T-helper 9 cell (primary cell): ENCODE measurements at places on chromosomes 3 and 15.

DNA sequence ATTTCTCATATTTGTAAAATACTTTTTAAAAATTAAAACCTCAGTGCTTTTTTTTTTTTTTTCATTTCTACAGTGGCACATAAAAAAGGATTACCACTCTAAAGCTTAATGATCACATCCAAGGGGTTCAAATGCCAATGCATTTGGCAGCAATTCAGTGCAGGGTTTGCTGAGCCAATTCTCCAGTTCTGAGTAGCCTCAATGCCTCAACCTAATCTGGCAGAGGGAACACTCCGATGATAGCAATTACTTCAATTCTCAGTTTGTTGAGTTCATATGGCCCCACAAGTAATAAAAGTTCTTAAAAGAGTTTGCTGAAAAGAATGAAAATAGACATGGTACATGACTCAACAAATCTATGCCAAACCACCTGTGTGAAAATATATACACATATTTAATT is 79.3 kb upstream of the RBMS3 start:
- DNase-seq, result no peak

DNA sequence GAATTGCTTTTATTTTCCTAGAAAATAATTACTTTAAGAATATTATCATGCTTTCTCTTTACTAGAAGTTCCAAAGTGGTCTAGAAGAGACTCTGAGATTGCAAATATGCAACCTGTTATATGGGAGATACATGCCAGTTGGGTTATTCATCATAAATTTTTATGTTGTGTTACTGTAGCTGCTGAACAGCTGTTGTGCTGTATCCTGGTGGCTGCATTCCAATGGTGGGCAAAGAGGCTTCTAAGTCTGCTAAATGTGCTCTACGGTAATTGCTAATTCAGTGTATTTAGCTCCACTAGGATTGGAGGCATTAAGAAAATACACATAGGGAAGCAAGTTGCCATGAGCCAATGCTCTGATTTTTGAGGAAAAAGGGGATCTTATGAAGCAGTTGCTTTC is 409.0 kb downstream of the TUSC7 start:
- no peak for DNase-seq

DNA sequence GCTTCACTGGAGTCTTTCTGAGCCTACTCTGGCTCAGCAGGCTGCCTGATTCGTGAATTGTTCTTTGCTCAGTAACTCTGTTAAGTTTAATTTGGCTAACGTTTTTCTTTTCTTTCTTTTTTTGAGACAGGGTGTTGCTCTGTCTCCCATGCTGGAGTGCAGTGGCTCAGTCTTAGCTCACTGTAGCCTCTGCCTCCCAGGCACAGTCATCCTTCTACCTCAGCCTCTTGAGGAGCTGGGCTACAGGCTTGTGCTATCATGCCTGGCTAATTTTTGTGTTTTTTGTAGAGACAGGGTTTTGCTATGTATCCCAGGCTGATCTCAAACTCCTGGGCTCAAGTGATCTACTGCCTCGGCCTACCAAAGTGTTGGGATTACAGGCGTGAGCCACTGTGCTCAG is 165.0 kb downstream of the PEX5L start:
- no peak for DNase-seq

DNA sequence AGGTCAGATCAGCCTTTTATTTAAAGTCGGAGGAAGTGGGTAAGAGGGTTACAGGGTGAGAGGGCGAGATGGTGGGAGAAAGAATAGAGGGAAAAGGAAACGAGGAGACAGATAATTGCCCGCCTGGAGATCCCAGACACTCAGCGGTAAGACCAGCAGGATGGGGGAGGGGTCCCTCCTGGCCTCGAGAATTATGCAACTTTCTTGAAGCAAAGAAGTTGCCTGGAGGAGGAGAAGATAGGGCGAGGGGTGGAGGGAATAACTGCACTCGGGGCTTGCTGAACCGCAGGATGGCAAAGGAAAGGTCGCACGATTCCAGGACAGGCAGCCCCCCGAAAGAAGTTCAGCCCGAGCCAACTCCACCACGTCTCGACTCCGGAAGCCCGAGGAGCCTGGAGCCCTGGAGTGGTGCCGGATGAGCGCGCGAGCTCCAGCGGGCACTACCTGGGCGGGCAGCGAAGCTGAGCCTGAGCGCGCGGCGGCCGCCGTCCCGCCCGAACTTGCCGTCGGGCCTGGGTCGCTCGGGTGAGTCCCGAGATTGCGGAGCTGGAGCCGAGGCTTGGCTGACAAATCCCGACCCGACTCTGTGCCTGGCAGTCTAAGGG is 402 bp downstream of the WWTR1 start:
- DNase-seq, result no peak

DNA sequence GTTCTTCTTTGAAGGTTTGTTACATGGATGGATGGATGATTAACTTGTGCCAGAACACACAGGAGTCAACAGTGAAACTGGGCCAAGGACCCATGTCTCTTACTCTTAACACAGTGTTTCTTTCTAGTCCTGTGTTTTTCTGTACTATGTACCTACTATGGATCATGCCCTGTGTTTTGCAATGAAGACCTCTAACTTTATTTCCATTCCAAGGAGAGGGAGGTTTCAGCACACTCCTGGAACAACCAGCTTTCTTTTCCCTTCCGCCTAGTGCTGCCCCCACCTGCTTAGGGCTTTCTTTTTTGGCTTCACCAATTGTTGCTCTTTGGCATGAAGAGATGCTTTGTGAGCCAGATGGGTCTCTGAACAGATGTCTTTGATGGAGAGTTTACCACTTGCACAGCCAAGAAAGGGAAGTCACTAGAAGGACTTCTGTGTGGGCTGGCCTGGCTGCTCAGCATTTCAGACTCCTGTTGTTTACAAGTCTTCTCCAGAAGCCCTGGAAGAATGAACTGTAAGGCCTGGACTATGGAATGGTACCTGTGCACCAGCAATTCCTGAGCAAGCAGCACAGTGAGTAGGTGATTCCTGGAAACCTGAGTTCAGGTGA is 44.5 kb downstream of the SNAPC5 start:
- no peak for DNase-seq

GRCh38 chr3:127613406-127613805 is 15.2 kb downstream of the MCM2 start:
- DNase-seq, result no peak

- DNase-seq, result no peak
These were observed 490.8 kb downstream of the CNTN4 start for GRCh38 chr3:2589336-2589969.

DNA sequence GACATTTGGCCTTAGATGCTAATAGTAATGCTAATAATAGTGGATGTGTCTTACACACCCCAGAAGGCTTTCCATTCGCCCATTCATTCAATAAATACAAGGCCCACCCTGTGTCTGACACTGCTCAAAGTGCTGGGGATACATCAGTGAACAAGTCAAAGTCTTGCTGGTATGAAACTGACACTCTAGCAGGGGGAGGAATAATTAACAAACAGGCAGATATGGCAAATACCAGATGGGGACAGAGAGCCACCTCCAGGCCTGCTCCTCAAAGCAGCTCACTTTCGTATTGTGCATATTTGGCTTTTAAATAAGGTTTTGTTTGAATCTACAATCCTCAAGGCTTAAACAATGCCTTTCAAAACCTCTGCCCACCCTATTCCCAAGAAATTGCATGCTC is 28.3 kb upstream of the LYZL4 start:
- DNase-seq, result no peak

- no peak for DNase-seq
These were observed 255.1 kb upstream of the WNT5A start for GRCh38 chr3:55742022-55742831.

- peak; percentile 28 for DNase-seq
These were observed at the start of gene DVL3 for GRCh38 chr3:184154885-184155643. DVL3 (plus strand) TSS chr3:184155377; CDS start chr3:184155636, 259 bp downstream.

DNA sequence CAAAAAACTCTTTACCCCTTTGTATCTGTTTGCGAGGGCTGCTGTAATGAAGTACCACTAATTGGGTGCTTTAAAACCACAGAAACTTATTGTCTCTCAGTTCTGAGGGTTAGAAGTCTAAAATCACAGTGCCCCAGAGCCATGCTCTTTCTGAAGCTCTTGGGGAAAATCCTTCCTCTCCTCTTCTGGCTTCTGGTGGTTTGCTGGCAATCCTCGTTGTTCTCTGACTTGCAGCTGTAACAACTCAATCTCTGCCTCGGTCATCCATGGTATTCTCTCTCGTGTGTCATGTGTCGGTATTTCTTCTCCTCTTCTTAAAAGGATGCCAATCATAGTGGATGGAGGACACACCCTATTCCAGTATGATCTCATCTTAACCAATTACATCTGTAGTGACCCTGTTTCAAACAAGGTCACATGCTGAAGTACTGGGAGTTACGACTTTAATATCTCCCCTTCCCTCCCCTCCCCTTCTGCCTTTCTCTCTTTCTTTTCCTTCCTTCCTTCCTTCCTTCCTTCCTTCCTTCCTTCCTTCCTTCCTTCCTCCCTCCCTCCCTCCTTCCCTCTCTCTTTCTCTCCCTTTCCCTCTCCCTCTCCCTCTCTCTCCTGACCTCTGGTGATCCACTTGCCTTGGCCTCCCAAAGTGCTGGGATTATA is 6.5 kb upstream of the ARL8B start:
- DNase-seq, result no peak

DNA sequence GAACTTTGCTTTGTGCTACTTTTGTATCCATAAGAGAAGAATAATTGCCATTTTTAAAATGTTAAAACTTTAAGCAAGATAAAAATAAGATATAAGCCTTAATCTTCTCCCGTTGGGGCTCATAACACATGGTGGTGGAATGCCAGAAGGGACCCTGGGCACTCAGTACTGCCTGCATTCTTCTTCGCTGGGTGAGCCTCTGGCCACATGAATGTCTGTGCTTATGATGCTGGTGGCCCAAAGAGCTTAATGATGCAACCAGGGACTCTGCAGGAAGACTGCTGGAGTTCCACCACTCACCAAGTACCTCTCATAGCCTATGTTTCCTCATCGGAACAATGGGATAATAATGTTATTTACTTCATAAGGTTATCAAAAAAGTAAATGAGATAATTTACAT is 103.6 kb downstream of the ERC2 start:
- DNase-seq, result no peak

DNA sequence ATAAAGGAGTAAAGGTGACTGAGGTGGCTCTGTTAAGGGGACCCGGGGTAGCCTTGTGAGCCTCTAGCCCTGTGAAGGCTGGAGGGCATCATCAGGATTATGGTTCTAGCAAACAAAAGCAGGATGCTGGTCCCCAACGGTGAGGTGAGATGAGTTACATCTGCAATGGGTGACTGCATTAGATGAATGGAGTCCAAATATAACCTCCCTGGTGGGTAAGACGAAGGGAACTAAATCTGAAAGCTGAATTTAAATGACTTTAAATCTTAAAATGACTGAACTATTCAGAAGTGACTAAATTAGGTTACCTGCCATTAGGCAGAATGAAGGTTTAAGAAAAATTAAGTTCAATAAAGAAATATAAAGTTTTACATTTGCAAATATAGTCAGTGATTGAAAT is 4.6 kb upstream of the HLTF start:
- DNase-seq, result no peak

DNA sequence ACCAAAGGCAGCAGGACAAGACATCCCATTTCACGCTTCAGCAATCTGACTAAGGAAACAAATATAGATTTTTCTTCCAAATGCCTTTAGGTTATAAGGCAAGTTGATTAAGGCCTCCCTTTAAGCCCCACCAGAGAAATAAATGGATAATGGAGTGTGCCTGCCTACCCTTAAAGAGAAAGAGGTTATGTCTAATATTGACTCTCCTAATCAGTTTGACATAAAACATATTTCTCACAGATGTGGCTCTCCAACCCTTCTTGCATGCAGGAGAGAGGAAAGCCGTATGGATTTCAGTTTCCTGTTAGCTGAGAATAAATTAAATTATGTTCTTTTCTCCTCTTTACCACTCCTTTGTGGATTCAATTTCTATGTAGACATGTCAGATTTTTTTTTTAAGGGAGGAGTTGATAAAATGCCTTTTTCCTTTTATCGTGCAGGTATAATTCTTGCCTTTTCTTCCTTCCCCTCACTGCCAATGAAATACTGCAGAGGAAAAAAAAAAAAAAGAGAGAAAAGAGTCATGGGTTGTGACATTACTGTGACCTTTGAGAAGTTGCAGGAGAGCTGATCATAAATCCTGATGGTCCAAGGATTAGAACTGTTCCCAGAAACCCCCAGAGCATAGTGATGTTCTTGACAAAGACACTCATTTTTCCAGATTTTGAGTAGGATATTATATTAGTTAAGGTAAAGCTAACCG is 355.3 kb upstream of the SLCO3A1 start:
- DNase-seq, result no peak

- no peak for DNase-seq
These were observed 54.7 kb upstream of the CA12 start for GRCh38 chr15:63436341-63436740.

DNA sequence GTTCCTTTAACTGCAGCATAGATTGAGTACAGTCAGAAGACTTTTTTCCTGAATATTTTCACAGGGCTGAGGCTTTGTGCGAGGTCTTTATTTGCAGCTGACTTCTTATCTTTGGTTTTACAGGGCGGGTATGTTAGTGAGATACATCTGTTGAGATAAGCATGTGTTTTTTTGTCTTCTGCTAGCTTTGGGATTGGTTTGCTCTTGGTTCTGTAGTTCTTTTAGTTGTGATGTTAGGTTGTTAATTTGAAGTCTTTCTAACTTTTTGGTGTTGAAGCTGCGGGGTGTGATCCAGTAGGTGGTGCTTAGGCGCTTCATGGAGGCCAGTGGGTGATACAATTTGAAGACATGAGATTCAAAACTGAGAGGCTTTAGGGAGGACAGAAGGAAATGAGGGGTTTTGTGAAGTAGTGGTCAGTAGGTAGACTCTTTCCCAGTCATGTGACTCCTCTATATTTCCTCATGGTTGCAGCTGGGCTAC is 67.9 kb upstream of the TNFSF10 start:
- no peak for DNase-seq

- no peak for DNase-seq
These were observed 37.9 kb downstream of the PSTPIP1 start for GRCh38 chr15:77032647-77033416.

DNA sequence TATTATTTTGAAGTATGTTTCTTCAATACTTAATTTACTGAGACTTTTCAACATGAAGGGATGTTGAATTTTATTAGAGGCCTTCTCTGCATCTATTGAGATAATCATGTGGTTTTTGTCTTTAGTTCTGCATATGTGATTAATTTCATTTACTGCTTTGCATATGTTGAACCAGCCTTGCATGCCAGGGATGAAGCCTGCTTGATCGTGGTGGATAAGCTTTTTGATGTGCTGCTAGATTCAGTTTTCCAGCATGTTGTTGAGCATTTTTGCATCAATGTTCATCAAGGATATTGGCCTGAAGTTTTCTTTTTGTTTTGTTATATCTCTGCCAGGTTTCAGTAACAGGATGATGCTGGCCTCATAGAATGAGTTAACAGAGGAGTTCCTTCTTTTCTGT is 134.4 kb downstream of the RSRC1 start:
- no peak for DNase-seq
